AG20443 (cell line): ENCODE measurements at places on chromosomes 5 and 9.
A peak's percentile ranks its signal among the peaks of the same experiment; 100 is the strongest.

DNA sequence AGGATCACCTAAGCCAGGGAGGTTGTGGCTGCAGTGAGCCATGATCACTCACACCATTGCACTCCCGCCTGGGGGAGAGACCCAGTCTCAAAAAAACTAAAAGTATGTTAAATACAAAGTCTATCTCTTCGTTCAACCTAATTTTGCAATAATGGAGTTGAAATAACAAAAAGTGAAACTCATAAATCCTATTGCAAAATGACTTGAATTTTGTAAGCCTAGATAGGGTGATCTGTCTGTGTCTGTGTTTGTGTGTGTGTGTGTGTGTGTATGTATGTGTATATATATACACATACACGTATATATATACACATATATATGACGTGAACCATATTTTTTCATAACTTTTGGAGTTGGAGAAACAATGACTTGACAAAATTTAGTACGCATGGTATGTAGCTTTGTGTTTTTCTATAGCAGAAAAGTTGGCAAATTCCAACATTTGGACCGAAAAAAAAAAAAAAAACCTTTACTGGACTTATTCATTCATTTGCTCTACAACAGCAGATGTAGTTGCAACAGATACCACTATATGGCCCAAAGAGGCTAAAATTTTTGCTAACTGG, 76.9 kb upstream of the CDH6 start:
- no peak for DNase-seq

DNA sequence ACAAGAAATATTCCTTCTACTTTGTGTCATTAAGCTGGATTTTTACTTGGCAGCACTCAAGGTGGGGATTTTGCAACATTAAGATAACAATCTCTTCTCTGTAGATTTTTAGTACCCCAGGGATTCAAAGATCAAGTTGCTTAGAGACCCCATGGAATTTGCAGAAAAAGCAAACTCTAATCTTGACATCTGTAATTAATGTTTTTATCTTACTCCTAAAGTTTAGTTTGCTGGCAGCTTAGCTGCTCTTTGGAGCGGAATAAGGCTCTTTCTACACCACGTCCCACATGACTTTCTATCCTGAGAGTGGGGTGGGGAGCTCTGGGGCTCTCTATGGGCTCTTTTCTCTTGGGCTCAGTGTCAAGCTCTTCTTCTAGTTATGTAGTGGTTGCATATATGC, 21.7 kb upstream of the SPDL1 start:
- DNase-seq: no peak

DNA sequence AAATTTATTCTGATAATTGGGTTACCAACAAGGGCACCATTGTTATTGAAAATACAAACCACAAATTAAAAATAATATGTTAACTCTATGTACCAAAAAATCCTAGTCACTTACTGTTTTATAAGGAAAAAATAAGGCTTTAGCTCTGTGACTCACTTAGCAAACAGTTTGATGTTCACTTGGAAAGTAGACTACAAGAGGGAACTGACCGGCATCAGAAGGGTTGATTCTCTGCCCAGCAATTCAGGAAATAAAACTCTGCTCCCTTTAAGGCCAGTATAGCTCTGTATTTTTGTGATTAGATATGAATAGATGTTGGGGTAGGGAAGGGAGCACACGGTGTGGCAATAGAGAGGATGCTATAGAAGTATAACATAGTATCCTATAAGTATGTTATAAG, 671.3 kb downstream of the LRRC70 start:
- no peak for DNase-seq

DNA sequence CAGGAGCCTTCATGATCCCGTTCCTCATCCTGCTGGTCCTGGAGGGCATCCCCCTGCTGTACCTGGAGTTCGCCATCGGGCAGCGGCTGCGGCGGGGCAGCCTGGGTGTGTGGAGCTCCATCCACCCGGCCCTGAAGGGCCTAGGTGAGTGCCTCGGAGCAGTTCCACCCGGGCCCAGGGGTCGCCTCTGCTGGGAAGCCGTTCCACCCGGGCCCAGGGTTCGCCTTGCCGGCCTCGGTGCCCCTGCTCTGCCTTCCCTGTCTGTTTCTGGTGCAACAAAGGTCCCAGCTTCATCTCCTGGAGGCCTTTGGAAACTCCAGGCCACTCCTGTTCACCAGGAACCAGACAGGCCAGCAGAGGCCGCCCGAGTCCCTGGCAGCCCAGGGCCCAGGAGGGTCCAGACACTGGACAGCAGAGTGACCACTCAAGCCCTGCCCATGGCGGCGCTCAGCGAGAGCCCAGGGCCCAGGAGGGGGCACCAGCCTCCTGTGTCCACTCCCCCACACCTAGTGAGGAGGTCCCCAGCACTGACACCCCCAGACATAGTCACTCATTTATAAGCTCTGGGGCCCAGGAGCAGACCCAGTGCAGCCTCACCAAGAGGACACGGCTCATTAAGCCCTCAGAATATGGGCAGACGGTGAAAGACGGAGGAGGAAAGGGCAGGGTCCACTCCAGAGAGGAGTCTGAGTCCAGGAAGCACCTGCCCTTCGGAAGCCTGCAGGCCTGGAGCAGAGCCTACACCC, 7.5 kb downstream of the SLC6A19 start:
- peak; percentile 76 for DNase-seq

DNA sequence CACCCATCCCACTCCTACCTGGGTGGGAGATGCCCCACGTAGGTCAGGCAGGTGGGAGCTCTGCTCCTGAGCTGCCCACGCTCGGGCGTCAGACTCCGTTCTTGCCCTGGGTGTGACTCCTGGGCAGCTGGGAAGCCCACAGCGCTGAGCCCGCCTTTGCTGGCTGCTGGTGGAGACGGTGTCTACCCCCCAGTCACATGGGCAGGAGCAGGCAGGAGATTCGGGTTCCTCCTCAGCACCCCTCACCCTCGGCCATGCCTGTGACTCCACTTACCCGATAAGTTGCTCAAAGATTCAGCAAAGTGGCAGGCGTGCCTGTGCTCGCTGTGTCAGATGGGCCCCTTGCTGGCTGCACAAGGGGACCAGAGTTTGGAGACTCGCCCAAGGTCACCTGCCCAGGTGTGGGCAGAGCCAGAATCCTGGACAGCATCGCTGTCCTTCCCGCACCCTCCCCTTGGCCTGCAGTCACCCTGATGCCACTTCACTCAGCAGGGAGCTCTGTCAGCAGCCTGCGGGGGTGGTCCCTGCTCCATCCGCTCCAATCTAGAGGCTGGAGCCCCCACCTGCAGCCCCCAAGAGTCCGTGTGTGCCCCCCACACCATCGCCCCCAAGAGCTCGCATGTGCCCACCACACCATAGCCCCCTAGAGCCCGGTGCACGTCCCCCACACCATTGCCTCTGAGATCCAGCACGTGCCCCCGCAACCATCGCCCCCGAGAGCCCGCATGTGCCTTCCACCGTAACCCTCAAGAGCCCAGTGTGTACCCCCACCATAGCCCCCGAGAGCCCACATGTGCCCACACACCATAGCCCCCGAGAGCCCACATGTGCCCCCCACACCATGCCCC, 4.2 kb downstream of the LCN1 start:
- no peak for DNase-seq

DNA sequence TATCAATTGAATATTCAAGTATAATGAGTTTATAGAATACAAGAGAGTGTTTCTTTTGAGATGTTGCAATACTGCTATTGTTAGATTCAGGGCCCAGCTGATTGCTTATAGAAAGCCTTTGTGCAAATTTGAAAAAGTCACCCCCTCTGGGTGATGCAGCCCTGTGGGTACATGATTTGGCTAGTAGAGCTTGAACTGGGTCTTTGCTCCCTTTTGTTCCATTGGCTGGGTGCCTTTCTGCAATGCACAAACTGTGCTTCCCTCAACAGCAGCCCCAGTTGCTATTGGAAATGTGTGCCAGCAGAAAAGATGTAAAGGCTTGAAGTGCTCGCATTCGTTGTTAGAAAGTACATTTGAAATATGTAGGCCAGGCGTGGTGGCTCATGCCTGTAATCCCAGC, 61.8 kb upstream of the CEMIP2 start:
- no peak for DNase-seq

- no peak for DNase-seq
These were observed 136.5 kb upstream of the LIFR start for GRCh38 chr5:38692781-38693527.

- DNase-seq: no peak
These were observed 364.1 kb upstream of the SLC30A5 start for GRCh38 chr5:68729678-68730077.

GRCh38 chr5:112293587-112293986, 125.5 kb downstream of the EPB41L4A start:
- no peak for DNase-seq

GRCh38 chr9:136728080-136728547, 14.6 kb downstream of the LCN10 start:
- DNase-seq: peak; percentile 98

GRCh38 chr5:136427426-136427825, 62.1 kb upstream of the TRPC7 start:
- no peak for DNase-seq

- no peak for DNase-seq
These were observed 11.3 kb downstream of the OXCT1 start for GRCh38 chr5:41858890-41859289.

GRCh38 chr5:142278627-142279026, 46.2 kb downstream of the SPRY4 start:
- DNase-seq: no peak

DNA sequence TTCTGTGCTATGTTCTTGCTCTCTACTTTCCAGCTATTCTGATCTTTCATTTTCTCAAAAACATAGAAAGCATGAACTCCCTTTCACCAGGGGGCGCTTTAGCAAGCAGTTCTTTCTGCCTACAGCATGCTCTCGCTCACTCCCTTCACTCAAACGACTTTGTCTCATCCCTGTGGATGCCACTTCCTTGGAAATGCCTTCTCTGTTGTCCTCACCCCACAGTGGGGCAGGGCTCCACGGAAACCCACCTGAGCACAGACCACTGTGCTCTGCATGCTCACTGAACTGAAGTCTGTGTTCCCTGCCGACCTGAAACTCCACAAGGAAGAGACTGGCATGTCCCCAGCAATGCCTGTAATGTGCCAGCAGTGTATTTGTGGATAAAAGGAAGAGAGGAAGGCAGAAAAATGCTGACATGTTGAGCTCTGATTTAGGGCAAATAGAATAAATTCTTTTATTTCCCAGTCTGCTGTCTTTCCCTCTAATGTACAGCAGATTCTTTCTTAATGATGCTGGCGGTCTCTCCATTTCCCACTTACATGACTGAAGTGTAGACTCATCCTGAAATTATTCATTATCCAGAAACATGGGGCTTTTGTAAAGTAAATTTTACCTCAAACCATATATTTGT, 4.9 kb upstream of the ROR2 start:
- peak; percentile 79 for DNase-seq

DNA sequence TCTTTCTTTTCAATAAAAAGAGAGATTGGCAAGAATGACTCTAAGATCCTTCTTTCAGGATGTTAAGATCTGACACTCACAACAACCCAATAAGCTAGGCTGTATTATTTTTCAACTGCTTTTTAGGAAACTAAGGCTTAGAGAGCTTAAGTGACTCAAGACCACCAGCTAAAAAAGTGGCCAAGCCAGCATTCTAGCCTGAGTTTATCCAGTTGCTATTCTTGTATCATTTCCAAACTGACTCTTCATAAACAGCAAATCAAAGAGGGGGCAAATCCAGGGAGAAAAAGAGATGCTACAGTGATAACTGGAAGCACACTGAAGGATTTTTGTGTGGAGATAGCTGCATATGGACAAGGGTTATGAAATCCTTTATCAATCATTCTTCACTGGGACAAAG, 47.1 kb downstream of the TMEM252 start:
- DNase-seq: no peak

DNA sequence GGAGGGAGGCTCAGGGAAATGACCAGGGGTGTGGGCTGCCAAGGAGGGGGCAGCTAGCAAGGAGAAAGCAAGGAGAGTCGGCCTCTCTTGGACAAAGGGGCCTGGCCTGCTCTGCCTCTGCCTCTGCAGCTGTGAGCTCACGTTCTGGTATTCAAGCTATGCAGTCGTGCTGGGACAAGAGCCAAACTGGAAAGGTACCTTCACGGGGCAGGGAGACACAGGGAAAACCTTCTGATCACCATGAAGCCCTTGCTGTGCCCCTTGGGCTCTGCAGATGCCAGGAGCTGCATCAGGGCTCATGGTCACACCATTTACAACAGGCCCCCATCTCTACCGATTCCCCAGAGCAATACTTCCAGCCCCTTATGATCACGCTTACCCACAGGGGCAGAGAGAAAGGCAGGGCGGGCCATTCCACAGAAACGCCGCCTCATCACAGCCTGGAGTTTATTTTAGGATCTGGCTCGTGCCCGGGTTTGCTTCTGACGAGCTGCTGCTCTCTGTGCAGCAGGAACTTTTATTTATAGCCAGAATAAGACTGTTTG, 63.2 kb downstream of the PRRT1B start:
- peak; percentile 93 for DNase-seq

GRCh38 chr5:149282966-149283332, 11.3 kb downstream of the AFAP1L1 start:
- no peak for DNase-seq

DNA sequence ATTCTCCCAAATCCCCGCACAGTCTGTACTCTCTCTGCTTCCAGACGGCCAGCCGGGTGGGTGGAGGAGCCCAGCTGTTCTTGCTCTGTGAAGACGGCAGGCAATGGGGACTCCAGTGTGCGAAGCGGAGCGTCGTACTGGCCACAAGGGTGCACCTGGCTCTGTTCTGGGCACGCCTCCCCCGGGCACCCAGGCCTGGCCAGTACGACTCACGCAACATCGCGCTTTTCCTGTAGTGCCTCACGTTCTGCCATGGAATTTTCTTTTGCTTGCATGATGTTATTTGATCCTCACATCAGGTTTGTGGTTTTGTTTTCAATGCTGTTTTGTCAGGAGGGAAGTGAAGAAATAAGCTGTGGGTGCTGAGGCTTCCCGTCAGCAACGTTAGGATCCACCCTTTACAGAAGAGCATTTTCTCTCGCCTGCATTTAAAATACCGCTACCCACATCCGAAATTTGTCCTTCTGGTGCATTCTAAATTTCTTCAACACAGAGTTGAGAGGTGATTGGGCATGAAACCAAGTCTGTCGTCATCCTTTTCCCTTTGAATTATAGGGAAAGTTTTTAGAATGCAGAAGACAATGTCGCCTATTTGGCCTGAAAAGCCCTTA, 311.7 kb downstream of the TRIM36 start:
- no peak for DNase-seq

GRCh38 chr5:90949469-90950358, 391.1 kb downstream of the ADGRV1 start:
- DNase-seq: no peak
